ENCODE measurements at places on chromosomes 5 and 9. TPM values are rescaled to one million over a fixed set of nuclear protein-coding genes. Genes with fewer than 3 reads are reported as not detected.

The FREM1 gene
- total RNA-seq: 10.4 TPM

The ARSB gene
- 15.2 TPM for total RNA-seq

The PCDHGB2 gene
- total RNA-seq: 8.9 TPM

The FOXD4L3 gene
- total RNA-seq: 0.86 TPM

The CMYA5 gene
- 0.20 TPM for total RNA-seq

The C9orf153 gene
- total RNA-seq: 0.55 TPM

The UBLCP1 gene
- total RNA-seq: 26.4 TPM

The HSPB3 gene
- total RNA-seq: 0.51 TPM

The PCDHGA2 gene
- 0.71 TPM for total RNA-seq

The CORO2A gene
- 0.55 TPM for total RNA-seq

The NUDCD2 gene
- 19.1 TPM for total RNA-seq

DNA sequence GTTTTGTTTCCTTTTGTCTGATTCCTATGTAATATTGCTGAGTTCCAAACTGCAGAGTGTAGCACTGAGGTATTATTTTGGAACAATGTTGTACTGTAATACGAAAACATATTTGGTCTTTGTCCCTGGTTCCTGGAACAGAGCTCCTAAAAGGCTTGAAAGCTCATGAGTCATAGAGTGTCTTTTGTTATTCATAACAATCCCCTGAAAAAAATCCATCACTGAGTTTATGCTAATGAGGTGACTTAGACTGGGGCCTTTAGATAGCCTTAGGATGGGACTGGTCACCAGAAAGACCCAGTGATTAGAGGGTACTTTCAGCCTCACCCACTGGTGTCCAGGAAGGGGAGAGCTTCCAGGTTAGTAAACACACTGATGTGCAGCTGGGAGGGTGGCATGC lies 132.7 kb upstream of the POU5F2 start:
- no peak for DNase-seq
- H3K27me3 ChIP-seq: no peaks in the 10 kb centered on the region
- no peak overlapping the region for H3K4me3 ChIP-seq
- no peaks in the 10 kb centered on the region for H3K36me3 ChIP-seq

- peaks cover 10% of the 10 kb centered on the region for H3K36me3 ChIP-seq
- H3K4me3 ChIP-seq: no peak overlapping the region
- H3K27ac ChIP-seq: no peak overlapping the region
- H3K27me3 ChIP-seq: no peaks in the 10 kb centered on the region
- H3K4me1 ChIP-seq: peaks cover 15% of the 10 kb centered on the region
Observed at GRCh38 chr5:147400881-147401280, 109.0 kb downstream of the DPYSL3 start.

DNA sequence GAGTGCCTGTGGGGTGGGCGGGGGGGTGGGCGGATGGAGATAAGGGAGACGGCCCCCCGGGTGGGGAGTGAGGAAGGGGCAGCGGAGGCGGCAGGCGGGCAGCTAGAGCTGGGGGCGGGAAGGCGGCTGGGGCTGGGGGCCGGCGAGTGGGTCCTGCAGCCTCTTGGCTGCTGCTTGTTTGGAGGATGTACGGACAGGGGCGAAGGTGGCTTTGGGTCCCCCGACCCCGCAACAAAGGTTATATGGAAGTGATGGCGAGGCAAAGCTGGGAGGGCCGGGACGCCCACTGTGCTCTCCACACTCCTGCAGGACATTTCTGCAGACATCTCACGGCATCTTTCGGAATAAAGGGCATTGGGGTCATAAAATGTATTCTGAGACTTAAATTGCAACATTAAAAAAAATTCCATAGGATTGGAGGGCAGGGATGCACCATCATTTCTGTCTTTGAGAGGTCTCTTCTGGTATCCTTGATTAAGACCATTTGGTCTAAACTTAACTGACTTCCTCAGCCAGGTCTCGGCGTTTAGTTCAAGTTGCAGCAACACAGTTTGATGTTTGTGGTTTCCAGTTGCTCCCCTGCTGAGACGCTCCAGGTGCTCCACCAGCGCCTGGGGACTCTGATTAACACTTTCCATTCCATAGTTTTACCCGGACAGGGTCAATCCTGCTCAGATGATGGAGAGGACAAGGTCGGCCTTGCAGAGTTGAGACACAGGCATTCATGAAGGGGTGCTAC lies 101.6 kb upstream of the SSBP2 start:
- H3K27me3 ChIP-seq: no peaks in the 10 kb centered on the region
- DNase-seq: peak; percentile 59
- peak overlapping the region; percentile 61 for H3K4me3 ChIP-seq
- H3K36me3 ChIP-seq: no peaks in the 10 kb centered on the region
- no peak overlapping the region for H3K27ac ChIP-seq

GRCh38 chr5:111411301-111411700 lies 101.0 kb downstream of the STARD4 start:
- no peak for DNase-seq
- H3K4me1 ChIP-seq: peaks cover 1% of the 10 kb centered on the region
- H3K36me3 ChIP-seq: no peaks in the 10 kb centered on the region
- no peak overlapping the region for H3K27ac ChIP-seq
- no peak overlapping the region for H3K4me3 ChIP-seq
- H3K27me3 ChIP-seq: no peaks in the 10 kb centered on the region

DNA sequence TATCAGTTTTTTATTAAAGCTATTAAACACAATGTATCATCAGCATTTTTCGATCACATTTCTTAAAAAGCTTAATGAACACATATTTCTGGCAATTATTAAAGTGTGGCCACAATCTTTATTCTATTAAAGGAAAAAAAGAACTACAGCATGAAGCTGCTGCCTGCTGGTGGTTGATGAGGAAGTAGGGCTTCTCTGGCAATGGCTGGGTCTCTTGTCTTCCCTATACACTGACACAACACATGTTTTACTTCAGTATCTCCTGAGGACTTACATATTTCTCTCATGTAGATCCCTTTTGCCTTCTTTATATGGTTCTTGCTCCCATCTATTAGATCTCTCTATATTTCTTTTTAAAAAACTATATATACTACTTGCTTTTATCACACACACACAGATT lies 590.7 kb downstream of the RAB3C start:
- no peaks in the 10 kb centered on the region for H3K27me3 ChIP-seq
- no peaks in the 10 kb centered on the region for H3K4me1 ChIP-seq
- no peaks in the 10 kb centered on the region for H3K36me3 ChIP-seq

GRCh38 chr5:34735491-34736426 lies 79.6 kb downstream of the RAI14 start:
- no peak overlapping the region for H3K27ac ChIP-seq
- H3K36me3 ChIP-seq: peaks cover 16% of the 10 kb centered on the region
- H3K4me1 ChIP-seq: 0 out of 2 replicates have a peak, but pooled peaks cover 6% of the 10 kb centered on the region
- no peaks in the 10 kb centered on the region for H3K27me3 ChIP-seq

DNA sequence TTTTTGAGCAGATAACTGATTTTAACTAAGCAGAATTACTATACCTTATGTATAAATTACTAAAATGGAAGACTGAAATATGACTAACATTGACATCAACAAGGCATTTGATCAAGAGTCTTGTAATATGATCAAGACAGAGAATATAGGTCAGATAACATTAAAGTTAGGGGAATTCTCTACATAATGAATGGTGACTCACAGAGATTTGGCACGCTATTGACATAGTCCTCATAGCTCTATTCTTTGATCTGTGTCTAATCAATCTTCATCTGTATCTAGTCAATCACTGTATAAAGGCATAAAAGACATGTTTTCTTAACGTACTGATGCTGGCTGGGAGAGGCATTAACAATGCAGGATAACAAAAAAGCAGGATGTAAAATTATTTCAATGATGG lies 17.4 kb downstream of the ABITRAM start:
- H3K27me3 ChIP-seq: no peaks in the 10 kb centered on the region
- no peak overlapping the region for H3K4me3 ChIP-seq
- H3K27ac ChIP-seq: no peak overlapping the region
- no peak for DNase-seq
- no peaks in the 10 kb centered on the region for H3K4me1 ChIP-seq

- H3K4me3 ChIP-seq: no peak overlapping the region
- 0 out of 2 replicates have a peak, but pooled peaks cover 3% of the 10 kb centered on the region for H3K36me3 ChIP-seq
- no peaks in the 10 kb centered on the region for H3K4me1 ChIP-seq
Observed at GRCh38 chr5:172860520-172861443, 26.7 kb downstream of the ERGIC1 start.

- no peak for DNase-seq
- H3K27ac ChIP-seq: no peak overlapping the region
- H3K27me3 ChIP-seq: no peaks in the 10 kb centered on the region
- no peaks in the 10 kb centered on the region for H3K36me3 ChIP-seq
- H3K4me1 ChIP-seq: peaks cover 30% of the 10 kb centered on the region
Observed at GRCh38 chr5:149452007-149452664, 73.0 kb upstream of the IL17B start.

DNA sequence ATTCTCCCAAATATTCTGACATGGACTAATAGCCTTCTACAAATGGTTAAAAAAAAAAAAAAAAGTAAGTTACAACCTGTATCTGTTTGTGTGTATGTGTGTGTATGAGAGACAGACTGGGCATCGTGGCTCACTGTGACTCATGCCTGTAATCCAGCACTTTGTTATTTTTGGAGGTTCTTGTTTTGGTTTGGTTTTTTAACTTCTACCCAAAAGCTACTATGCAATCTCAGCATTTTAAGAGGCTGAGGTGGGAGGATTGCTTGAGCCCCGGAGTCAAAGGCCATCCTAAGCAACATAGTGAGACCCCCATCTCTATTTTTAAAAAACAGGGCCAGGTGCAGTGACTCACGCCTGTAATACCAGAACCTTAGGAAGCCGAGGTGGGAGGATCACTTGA lies 17.6 kb upstream of the HAVCR1 start:
- H3K36me3 ChIP-seq: no peaks in the 10 kb centered on the region
- no peaks in the 10 kb centered on the region for H3K27me3 ChIP-seq
- no peaks in the 10 kb centered on the region for H3K4me1 ChIP-seq
- H3K4me3 ChIP-seq: no peak overlapping the region
- no peak overlapping the region for H3K27ac ChIP-seq
- DNase-seq: no peak

DNA sequence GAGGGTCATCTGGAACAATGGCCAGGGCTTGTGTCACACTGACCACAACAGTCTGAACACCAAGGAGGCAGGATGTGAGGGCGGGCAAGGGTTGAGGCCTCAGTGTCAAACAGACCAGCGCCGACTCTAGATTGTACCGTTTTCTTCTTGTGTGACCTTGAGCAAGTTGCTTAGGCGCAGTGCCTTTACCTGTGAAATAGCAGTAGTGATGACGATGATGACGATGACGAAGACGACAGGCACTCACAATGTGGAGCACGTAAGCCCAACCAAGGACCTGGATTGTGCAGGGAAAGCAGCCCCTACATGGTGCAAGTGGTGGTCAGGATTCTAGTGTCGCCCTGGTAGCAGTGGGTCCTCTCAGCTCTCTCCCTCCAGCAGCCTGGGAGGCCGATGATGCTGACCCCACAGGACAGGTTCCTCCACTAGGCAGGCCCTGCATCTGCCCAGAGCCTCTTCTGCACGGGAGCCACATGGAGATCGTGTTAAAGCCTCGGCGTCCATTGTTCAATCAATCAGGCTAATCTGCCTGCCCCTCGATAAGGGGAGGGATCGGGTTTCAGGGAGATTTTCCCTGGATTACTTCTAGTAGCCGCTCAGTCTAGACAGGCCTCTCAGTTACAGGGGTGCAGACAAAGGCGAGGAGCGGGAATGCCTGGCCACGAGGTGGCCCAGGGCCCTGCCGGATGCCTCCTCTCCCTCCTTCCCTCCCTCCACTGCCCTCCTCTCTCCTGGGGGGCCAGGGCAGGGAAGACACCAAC lies 91.7 kb downstream of the MACROH2A1 start:
- H3K36me3 ChIP-seq: no peaks in the 10 kb centered on the region
- peak overlapping the region; percentile 91 for H3K27ac ChIP-seq
- no peaks in the 10 kb centered on the region for H3K27me3 ChIP-seq
- H3K4me1 ChIP-seq: peaks cover 85% of the 10 kb centered on the region

- no peaks in the 10 kb centered on the region for H3K36me3 ChIP-seq
- no peak overlapping the region for H3K4me3 ChIP-seq
- H3K27me3 ChIP-seq: no peaks in the 10 kb centered on the region
Observed at GRCh38 chr9:81562231-81563019, 126.9 kb downstream of the TLE1 start.

- H3K4me3 ChIP-seq: no peak overlapping the region
- H3K4me1 ChIP-seq: peaks cover 8% of the 10 kb centered on the region
- H3K36me3 ChIP-seq: no peaks in the 10 kb centered on the region
- H3K27ac ChIP-seq: no peak overlapping the region
Observed at GRCh38 chr9:78905387-78905786, 608.5 kb downstream of the PSAT1 start.

- DNase-seq: no peak
- no peak overlapping the region for H3K27ac ChIP-seq
- H3K36me3 ChIP-seq: no peaks in the 10 kb centered on the region
- H3K27me3 ChIP-seq: no peaks in the 10 kb centered on the region
- no peaks in the 10 kb centered on the region for H3K4me1 ChIP-seq
Observed at GRCh38 chr5:143931476-143931875, 119.5 kb downstream of the HMHB1 start.

- H3K4me1 ChIP-seq: no peaks in the 10 kb centered on the region
- no peak overlapping the region for H3K4me3 ChIP-seq
- no peak overlapping the region for H3K27ac ChIP-seq
- no peak for DNase-seq
Observed at GRCh38 chr5:62299101-62299500, 6.9 kb upstream of the KIF2A start.
